Fibroblast of skin of abdomen (primary cell): ENCODE measurements at places on chromosomes 5 and 9.

DNA sequence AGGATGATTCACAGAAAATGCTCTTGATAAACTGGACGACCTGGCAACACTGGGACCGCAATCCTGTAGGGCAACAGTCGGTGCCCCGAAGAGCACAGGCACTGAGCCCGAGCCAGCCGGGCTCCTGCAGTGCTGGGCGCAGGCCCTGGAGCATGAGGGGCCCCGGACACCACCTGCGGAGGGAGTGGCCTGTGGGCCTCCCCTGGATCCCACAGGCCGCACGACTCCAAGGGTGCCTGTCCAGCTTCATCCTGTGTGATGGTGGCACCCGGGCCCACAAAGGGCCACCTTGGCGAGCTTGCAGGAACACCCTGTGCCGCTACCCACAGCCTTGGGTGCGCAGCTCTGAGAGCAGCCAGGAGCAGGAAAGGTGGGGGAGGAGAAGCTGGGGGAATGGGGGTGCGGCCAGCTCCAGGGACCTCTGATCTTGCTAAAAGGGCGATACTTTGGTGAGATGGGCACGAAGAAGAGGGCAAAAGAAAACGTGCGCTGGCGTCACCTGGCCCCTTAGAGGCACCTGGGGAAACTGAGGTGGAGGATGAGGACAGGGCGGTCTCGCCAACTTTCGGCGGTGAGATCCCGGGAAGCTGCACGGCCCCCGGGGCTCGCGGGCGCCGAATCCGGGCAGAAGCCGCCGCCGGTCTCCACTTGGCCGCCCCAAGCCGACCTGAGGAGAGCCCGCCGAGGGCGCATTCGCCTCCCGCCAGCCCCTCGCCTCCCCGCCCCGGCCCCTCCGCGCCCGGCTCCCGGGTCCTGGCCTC, 722 bp downstream of the TBC1D9B start:
- no peak for DNase-seq

- no peak for DNase-seq
Measured at GRCh38 chr5:52481201-52481600, 306.5 kb upstream of the ITGA1 start.

GRCh38 chr5:61329550-61330128, 2.4 kb upstream of the ZSWIM6 start:
- no peak for DNase-seq

DNA sequence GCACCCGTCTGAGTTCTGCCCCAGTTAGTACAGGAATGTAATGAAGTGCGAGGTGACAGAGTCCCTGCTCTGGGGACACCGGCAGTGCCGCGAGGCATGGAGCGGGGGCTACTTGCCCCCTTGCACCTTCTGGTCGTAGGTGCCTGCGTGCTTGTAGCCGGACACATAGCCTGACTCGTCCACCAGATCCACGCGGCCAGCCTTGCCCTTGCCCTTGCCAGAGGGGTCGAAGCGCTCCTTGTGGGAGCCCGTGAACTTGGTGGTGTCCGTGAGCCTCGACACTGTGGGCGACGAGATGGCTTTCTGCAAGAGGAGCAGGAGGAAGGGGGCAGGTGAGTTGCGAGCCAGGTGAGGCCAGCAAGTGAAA, 28.2 kb downstream of the TPPP start:
- DNase-seq = no peak

DNA sequence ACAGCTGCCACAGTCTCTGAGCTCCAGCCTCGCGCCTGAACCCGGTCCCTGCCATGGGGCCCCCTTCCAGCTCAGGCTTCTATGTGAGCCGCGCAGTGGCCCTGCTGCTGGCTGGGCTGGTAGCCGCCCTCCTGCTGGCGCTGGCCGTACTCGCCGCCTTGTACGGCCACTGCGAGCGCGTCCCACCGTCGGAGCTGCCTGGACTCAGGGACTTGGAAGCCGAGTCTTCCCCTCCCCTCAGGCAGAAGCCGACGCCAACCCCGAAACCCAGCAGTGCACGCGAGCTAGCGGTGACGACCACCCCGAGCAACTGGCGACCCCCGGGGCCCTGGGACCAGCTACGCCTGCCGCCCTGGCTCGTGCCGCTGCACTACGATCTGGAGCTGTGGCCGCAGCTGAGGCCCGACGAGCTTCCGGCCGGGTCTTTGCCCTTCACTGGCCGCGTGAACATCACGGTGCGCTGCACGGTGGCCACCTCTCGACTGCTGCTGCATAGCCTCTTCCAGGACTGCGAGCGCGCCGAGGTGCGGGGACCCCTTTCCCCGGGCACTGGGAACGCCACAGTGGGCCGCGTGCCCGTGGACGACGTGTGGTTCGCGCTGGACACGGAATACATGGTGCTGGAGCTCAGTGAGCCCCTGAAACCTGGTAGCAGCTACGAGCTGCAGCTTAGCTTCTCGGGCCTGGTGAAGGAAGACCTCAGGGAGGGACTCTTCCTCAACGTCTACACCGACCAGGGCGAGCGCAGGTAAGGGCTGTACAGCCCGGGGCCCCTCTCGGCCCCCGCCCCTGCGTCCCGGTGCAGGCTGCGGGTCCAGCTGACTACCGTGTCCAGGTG, 509 bp downstream of the LVRN start:
- DNase-seq = no peak
